Stimulated activated CD4-positive, alpha-beta T cell treated with anti-CD3 and anti-CD28 coated beads, Interleukin-1b, Interleukin-23, amount 100 ng/mL, for 1 hour (primary cell): ENCODE measurements at places on chromosomes 4 and X.

DNA sequence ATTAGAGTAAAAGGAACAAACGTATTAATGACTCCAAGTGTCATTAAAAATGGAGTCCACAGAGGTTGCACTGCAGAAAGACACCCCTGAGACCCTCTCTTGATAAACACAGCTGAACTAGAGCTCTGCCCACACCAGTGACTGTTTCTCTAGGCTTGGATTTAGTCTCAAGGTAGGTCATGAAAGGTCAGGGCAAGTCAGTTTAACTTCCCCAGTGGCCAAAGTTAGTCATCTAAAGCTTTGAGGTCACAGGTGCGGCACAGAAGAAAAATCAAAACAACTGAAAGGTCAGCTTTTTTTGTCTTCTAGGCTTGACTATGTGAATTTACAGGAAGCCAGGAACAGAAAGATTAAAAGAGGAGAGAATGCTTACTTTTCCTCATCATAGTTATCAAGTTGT lies 749.6 kb downstream of the RAB28 start:
- no peak for DNase-seq

- DNase-seq: peak; percentile 15
Measured at GRCh38 chr4:3442959-3443749, 1.4 kb downstream of the HGFAC start.

GRCh38 chr4:70712150-70712549 lies 9.6 kb upstream of the RUFY3 start:
- no peak for DNase-seq

- no peak for DNase-seq
Measured at GRCh38 chr4:153919667-153920066, 130.8 kb upstream of the SFRP2 start.

- no peak for DNase-seq
Measured at GRCh38 chr4:141900856-141901255, 264.5 kb downstream of the IL15 start.
